ENCODE measurements at places on chromosomes 7 and 10.

GRCh38 chr10:52807803-52808202 lies 35.2 kb upstream of the MBL2 start:
- DNase-seq = no peak

DNA sequence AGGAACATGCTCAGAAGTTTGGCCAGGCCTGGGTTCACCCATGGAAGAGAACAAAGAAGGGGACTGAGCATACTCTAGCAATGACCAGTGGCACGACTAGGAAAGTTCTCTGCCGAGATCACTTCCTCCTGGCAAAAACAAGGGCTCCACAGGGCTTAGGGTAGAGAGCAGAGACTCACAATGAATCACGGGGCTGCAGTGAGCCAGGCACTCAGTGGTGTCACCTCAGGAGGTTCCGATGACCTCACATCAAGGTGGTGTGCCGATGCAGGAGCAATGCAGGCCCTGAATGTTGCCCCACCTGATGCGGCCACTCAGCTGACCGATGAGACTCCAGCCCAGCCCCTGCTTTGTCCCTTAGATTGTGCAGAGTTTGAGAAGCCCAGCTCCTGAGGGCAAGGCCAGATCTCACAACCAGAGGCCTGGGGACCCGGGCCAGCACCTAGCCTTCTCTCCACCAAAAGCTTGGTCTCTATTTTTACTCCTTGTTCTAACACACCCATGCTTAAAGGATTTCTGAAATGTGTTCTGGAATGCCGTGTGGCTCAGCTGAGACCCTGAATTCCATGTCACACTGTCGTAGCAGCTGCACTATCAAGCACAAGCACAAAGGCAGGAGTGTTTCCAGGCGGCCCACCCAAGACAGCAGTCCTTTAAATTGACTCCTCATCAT lies 60.9 kb downstream of the COBL start:
- no peak for DNase-seq

DNA sequence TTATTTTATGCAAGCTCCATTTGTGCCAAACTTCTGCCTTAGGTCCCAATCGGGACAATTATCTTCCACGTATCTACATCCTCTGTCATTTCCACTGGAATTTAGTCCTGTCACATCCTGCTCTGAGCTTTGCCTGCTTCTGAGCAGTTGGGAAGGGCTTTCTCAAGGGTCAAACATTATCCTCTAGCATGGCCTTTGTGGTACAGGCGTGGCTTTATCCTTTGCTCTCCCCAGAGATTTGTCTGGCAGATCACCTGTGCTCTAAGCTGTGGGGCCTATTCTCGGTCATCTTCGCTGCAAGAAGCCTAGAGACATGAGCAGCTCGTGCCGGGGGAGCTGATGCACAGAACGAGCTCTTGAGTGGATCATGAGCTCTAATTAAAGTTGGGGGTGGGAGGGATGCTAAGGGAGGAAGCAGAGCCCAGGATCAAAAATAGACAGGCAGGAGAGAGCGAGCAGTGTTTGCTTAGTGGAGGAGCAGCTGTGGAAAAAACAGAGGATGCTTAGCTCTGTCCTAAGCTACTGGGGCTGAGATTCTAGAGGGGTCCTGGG lies 19.8 kb upstream of the TMEM273 start:
- no peak for DNase-seq

DNA sequence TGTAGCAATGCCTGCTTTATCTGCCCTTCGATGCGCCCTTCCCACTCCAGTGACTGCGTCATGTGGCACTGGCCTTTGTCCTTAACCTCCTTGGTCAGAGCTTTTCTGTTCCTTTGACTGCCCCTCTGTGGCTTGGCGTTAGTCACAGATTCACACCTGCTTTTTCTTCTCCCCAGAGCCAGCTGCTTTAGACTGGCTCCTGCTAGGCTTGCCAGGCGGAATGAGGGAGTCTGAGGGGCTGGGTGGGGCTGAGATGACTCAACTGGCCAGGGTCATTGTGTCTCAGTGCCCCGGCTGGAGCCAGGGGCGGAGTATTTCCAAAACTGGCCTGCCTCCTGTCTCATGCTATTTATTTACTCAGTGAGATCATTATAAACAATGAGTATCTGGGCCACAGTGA lies 194.1 kb downstream of the EMX2 start:
- DNase-seq = no peak

DNA sequence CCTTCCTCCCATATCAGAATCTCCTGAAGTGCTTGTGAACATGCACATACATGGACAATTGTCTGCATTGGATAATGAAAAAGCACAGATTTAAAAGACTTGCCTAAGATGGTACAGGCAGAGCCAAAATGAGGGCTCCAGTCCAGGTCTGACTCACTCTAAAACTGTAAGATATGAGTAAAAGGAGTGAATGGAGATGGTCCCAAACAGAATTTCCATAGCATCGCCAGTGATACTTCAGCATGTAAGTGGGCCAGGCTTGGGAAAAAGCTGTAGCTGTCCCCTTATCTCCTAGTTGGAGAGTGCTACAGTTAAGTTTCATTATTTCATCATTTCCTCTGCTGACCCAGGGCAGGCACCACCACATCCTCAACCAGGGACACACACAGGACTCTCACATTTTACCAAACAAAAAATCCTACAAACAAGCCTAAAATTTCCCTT lies 26.4 kb upstream of the IL6 start:
- DNase-seq = no peak

GRCh38 chr7:42070068-42070467 lies 166.9 kb downstream of the GLI3 start:
- no peak for DNase-seq

DNA sequence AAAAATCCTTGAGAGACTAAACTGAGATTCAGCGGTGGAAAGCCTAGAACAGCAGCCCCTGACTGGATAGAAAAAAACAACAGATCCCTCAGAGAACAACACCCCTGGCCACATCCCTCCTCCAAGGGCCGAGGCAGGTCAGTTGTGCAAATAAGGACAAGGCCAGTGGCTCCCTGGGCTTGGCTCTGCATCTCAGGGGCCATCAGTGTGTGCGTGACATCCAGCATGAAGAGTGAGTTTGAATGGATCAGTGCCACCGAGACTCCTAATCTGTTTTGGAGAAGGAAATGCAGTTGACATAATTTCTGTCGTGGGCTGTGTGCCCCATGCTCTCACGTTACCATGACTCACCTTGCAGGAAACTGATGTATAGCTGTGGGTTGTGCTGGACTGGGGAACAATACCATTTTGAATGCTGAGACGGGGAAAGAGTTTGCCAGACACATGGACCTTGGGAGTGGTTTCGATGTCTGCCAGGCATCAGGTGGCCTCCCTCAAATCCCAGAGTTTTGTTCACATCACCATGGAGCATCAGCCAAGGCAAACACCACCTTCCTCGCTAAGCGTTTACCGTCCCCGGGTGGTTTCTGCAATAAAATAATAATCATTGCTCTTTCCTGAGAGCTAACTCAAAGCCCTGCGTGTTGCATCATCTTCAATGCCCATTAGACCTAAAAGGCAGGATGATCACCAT lies 153.2 kb upstream of the FZD8 start:
- DNase-seq = no peak

DNA sequence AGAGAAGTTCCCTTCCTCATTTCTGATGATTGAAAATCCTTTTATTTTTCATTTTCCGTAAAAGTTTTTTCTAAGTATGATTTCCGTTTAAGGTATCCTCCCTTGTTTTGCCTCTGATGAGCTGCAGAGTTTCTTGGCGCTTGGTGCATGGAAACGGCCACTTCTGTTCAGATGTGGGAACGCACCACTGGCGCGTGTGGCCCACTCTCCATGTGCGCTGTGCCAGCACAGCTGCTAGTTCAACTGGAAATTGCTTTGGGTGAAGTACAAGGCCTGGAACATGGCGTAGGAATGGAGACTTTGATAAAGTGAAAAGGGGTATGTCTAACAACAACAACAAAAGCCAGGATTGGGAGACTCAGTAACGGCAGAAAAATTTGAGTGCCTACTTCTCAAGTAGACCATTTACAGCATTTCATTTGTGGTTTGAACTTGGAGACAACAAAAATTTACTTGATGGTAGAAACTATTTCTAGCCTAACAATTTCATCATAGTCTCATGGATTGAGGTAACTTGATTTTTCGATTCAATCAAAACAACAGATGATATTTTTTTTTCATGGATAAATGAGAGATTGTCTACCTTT lies 364.2 kb downstream of the SUGCT start:
- DNase-seq = no peak

GRCh38 chr7:121085922-121086321 lies 97.4 kb downstream of the CPED1 start:
- no peak for DNase-seq

DNA sequence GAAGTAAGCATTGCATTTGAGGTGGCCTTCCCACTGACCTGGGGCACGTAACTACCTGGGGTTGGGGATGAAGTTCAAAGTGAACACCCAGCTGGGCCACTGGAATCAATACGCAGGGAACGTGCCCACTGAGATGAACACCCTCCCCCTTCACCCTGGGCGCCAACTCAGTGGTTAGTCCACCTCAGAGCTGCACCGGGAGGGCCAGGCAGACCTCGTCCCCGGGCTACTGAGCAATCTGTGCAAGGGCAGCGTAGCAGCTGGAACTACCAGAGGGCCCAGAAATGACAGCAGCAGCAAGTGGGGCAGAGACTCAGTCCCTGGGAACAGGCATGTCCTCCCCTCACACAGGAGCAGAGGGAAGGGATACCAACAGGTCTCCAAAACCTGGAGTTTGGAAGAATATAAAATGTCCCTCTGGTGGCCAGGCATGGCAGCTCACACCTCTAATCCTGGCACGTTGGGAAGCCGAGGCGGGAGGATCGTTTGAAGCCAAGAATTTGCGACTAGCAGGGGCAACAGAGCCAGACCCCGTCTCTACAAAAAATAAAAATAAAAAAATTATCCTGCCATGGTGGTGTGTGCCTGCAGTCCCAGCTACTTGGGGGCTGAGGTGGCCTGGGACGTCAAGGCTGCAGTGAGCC lies 143.9 kb downstream of the SH3PXD2A start:
- DNase-seq = no peak

DNA sequence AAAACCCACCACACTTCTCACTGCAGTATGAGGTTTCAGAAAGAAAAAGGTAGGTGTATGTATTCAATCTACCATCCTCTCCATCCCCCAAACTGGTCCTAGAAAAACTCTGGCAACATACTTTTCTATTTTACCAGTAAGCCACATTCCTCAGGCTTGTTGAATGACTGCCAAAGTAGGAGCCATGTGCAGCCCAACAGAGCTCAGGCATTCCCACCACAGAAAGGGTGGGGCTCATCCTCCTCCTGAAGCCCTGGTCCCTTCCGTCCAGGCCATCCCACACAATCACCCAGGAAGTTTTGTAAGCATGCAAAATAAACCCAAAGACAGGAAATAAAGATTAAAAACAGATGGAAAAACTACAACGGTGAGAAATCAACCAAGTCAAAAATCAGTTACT lies 57.2 kb downstream of the MAD1L1 start:
- DNase-seq = no peak

DNA sequence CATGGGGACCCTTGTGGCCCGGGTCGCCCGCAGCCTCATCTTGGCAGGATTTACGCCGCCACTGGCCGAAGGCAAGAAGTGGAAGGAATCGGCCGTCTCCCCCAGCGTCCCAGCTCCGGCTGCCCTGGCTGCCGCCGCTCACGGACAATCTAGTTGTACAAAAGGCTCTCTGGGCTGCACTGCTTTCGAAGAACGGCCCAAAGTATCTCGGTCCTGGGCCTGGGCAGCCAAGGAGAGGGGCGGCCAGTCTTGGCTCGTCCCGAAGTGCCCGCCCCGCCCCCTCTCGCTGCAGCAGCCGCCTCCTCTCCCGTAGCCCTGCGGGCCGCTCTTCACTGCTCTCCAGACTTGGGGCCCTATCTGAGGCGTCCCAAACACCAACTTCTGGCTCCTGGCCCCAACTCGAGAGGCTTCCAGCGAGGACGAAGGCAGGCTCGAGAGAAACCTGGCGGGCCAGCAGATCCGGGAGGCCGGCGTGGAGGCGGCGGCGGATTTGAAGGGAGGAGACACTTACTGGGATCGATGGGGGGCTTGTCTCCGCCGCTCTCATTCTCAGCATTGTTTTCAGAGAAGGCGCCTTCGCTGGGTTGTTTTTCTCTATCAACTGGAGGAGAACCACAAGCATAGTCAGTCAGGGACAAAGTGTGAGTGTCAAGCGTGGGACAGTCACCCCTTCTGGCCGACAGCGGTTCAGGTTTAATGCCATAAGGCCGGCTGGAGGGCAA lies 809 bp downstream of the HOXA9 start:
- no peak for DNase-seq

- no peak for DNase-seq
Measured at GRCh38 chr10:73827346-73828089, 16.1 kb upstream of the NDST2 start.

- DNase-seq = no peak
Measured at GRCh38 chr10:22711373-22711772, 3.0 kb downstream of the PIP4K2A start.

- no peak for DNase-seq
Measured at GRCh38 chr7:1223196-1223981, 9.3 kb upstream of the UNCX start.

DNA sequence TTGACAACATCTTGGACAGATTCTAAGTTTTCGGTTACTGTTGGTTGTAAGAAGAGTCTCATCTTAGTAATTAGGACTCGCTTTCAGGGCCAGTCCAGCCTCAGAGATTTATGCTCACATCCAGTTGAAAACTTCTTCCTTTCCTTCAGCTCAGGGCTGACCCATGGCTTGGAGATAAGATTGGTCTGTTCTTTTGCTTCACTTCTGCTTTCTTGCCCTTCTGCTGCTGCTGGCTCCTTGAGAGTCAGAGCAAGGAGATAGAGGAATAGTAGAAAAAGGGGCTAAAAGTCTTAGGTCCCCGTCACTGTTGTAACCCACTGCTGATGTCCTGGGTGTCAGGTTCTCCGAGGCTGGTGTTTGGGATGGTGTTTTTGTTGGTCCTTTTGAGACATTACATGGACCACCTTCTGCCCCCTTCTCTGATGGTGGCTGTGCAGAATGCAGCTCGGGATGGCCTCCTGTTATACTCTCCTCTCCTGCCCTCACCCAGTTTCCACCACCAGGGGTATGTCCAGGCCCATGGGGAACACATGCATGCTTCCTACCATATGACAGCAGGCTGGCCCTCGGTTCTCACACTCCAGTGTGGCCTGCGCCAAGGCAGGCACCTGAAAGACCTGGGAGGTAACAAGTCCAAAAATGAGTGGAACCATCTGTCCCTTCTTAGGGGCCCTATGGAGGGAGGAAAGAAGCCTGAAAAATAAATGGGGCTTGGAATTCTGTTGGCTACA lies 67.8 kb upstream of the PCBD1 start:
- DNase-seq = no peak

GRCh38 chr7:91942312-91942711 lies 1.6 kb downstream of the AKAP9 start:
- DNase-seq = no peak

DNA sequence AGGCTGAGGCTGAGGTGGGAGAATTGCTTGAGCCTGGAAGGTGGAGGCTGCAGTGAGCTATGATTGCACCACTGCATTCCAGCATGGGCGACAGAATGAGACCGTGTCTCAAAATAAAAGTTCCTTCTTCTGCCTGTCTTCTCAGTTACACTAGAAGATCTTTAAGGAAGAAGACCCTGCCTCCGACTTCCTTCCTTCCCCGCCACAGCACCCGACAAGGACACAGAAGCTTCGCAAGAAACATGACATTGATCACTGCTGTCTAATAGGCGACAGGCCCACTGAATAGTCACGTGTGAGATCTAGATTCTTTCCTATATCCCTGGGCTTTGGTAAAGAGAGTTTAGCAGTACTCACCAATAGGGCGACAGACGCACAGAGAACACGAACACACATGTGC lies 118.2 kb downstream of the PRPF18 start:
- no peak for DNase-seq

GRCh38 chr7:33108554-33109004 lies 625 bp downstream of the RP9 start:
- DNase-seq = peak; percentile 49
